ENCODE measurements at places on chromosomes 2 and 18.

- no peak for DNase-seq
Observed at GRCh38 chr2:191831410-191831994, 15.4 kb downstream of the CAVIN2 start.

GRCh38 chr18:35397976-35398375 is 20.8 kb upstream of the ZNF396 start:
- no peak for DNase-seq

- no peak for DNase-seq
Observed at GRCh38 chr2:36444216-36444936, 88.8 kb downstream of the CRIM1 start.

- no peak for DNase-seq
Observed at GRCh38 chr2:199958014-199958413, 2.6 kb downstream of the MAIP1 start.

DNA sequence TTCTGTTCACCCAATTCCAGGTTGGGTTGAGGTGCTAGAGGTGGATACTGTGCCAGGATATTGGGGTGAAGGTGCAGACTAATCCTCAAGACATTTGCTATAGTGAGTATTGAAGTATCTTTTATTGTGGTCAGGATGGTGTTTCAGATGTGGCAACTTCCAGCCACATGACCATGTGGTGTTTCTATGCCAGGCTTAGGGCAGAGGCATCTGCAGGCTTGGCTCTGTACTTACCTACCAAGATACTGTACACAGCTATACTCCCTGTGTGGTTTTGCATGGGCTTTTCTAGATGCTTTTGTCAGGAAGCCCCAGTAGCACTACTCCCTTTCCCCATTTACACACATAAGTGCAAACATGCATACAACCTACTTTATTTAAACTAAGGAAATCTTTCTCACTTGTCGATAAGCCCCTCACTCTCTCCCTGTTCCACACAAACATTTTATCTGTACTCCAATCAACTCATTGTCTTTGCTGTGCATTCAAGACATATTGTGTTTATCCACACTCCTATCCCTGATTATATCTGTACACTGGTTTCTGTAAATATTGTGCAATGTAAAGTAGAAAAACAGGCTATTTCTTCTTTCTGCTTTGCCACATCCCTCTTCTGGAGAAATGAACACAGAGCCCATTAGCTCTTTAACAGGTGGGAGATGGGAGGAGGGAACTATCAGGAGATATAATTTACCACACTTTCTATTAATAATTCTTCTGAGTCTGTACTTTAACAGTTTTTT is 12.3 kb downstream of the ARL6IP6 start:
- peak; percentile 49 for DNase-seq

DNA sequence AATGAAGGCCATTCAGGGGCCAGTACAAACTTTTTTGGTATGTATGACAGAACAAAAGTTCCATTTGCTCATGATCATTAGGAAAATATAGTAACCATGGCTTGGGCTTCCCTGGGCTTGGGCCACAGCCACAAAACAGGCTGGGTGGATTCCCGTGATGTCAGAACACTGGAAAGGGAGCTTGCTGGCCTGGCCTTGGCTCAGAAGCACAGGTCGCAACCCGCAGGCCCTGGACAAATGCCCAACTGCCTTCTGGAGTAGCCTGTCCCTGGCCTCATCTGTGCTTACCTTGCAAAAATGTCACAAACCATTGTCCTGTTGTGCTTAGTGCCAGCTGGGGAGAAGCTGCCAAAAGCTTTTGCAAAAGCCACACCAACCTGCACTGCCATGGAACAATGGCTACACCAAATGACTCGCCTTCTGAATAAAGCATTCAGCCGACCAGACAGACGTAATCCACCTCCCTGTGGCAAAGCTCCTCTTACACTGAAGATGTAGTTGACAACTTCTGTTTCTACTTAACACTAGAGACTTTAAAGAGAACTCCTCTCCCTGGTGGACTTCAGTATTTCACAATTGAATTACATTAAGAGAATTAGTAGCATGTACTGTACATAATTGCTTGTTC is 125.5 kb downstream of the ANKRD44 start:
- no peak for DNase-seq

DNA sequence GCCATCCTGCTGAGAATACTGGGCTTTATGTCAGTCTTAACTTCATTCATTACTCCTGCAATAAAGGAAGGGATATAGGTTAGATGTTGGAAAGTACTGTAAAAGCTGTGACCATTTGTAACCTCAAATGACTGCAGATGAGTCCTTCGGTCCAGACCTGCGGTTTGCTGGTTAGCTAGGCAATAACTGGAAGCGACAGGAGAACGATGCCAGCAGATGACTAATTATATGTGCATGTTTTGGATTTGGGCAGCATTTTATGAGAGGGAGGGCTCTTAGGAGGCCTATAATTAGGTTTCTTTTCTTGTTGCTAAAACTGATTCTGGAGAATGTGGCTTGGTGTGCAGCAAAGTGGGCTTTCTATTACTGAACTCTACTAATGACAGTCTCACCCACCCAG is 205.6 kb downstream of the TMEM182 start:
- no peak for DNase-seq
